ENCODE measurements at places on chromosomes 6 and 20. TPM values are rescaled to one million over a fixed set of nuclear protein-coding genes. Genes with fewer than 3 reads are reported as not detected.

FBXL4 gene
- total RNA-seq, result 32.2 TPM

CLPSL1 gene
- total RNA-seq, result not detected

LHFPL5 gene
- not detected for total RNA-seq

DHX35 gene
- total RNA-seq, result 14.5 TPM

NT5DC1 gene
- 3.0 TPM for total RNA-seq
